ENCODE measurements at places on chromosomes 16 and 17. TPM values are rescaled to one million over a fixed set of nuclear protein-coding genes. Genes with fewer than 3 reads are reported as not detected.
A peak's percentile ranks its signal among the peaks of the same experiment; 100 is the strongest.

The AATK gene
- total RNA-seq: 7.6 TPM

The ABCC6 gene
- not detected for total RNA-seq

The MMP25 gene
- total RNA-seq: 54.3 TPM

The MPP2 gene
- total RNA-seq: 0.47 TPM

The KCNG4 gene
- total RNA-seq: not detected

The CTDNEP1 gene
- 145 TPM for total RNA-seq

The SLC38A10 gene
- total RNA-seq: 92.4 TPM

The WDR59 gene
- 162 TPM for total RNA-seq

The KREMEN2 gene
- not detected for total RNA-seq

The MT1M gene
- total RNA-seq: 0.36 TPM

The SUMO2 gene
- total RNA-seq: 332 TPM

- peaks cover 17% of the 10 kb centered on the region for H3K27me3 ChIP-seq
- no peaks in the 10 kb centered on the region for H3K36me3 ChIP-seq
- no peak overlapping the region for H3K27ac ChIP-seq
- no peak for DNase-seq
- H3K4me3 ChIP-seq: no peak overlapping the region
- peaks cover 11% of the 10 kb centered on the region for H3K4me1 ChIP-seq
Observed at GRCh38 chr17:36742267-36743000, 141.1 kb downstream of the MRM1 start.

DNA sequence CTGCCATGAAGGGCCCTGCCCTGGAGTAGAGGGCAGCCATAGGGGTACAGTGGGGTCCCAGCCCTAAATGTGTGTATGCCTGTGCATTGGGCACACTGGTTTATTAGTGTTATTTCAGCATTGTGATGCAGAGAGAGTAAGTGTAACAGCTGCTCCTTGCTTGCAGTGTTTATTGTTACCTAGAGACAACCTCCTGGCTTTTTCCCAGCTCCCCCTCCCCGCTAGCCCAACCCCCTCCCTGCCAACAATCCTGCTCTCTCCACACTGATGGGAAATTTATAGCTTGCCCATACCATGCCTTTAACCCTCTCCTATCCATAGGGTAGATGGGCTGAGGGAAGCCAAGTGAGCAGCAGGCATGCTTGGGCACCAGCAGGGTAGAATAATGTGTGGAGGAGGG, 51.3 kb downstream of the NEUROD2 start:
- peaks cover 5% of the 10 kb centered on the region for H3K36me3 ChIP-seq
- no peaks in the 10 kb centered on the region for H3K4me1 ChIP-seq
- no peak overlapping the region for H3K4me3 ChIP-seq
- H3K27me3 ChIP-seq: no peaks in the 10 kb centered on the region
- H3K27ac ChIP-seq: no peak overlapping the region

DNA sequence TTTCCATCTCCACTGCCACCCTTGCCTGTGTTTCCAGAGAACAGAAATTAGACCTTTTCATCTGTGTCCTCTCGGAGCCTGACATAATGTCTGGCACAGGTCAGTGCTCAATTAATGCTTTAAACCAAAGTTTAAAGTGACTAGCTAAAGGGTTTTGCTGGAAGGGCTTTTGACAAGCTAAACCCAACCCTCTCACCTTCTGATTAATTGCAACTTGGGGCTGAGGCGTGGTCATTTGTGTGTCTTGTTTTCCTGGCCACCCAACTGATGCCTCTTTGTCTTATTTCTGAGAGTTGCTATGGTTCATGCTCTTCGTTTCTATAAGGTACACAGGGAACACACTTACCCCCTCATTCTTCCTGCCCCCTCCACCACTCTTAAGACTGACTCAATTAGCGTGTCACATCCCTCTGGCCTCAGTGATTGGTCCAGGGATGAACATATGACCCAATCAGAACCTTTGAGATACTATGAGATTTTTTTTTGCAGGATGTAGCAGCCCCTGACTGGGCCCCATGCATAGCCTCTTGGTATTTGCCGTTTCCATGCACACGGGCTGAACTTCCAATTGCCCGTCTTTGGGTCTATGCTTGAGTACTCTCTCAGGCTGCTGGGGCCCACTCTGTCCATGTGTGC, 15.8 kb upstream of the BRD7 start:
- no peak overlapping the region for H3K4me3 ChIP-seq
- H3K36me3 ChIP-seq: no peaks in the 10 kb centered on the region
- no peak for DNase-seq
- peaks cover 4% of the 10 kb centered on the region for H3K27me3 ChIP-seq
- H3K4me1 ChIP-seq: peaks cover 6% of the 10 kb centered on the region

- DNase-seq: no peak
- no peak overlapping the region for H3K27ac ChIP-seq
- no peak overlapping the region for H3K4me3 ChIP-seq
Observed at GRCh38 chr16:73883841-73884240, 412.8 kb upstream of the PSMD7 start.

GRCh38 chr17:80260069-80260535, 550 bp upstream of the RNF213 start:
- peak; percentile 91 for DNase-seq
- H3K4me1 ChIP-seq: peaks cover 43% of the 10 kb centered on the region
- H3K36me3 ChIP-seq: peaks cover 9% of the 10 kb centered on the region
- peak overlapping the region; percentile 82 for H3K4me3 ChIP-seq

DNA sequence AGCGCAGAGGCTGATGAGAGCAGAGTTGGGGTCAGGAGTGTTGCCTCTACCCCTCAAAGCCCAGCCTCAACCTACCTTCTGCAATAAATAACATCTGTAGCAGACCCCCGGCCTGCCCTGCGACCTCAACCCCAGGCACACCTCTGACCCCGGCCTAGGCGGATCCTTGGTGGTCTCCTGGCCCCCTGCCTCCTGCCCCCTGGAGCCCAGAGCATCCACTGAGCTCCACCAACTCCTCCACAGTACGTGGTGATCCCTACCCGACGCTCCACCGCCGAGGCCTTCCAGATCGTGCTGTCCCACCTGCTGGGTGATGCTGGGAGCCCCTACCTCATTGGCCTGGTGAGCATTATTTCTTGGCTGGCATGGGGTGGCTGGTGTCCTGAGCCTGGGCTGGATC, 1.9 kb upstream of the LAT start:
- peaks cover 21% of the 10 kb centered on the region for H3K36me3 ChIP-seq
- no peaks in the 10 kb centered on the region for H3K27me3 ChIP-seq
- no peak overlapping the region for H3K4me3 ChIP-seq
- DNase-seq: no peak
- H3K27ac ChIP-seq: peak overlapping the region; percentile 86

GRCh38 chr17:60724647-60725046, 47.0 kb downstream of the BCAS3 start:
- no peak overlapping the region for H3K27ac ChIP-seq
- H3K36me3 ChIP-seq: no peaks in the 10 kb centered on the region
- H3K4me3 ChIP-seq: no peak overlapping the region
- H3K4me1 ChIP-seq: peaks cover 6% of the 10 kb centered on the region
- no peak for DNase-seq

Data from natural killer cell treated with Interleukin-12 subunit alpha and Interleukin-12 subunit beta and Interleukin-15 and Interleukin-18, amount 100 ng/mL, for 72 hours (primary cell).